Forelimb muscle (tissue), 1 donor: ENCODE measurements at places on chromosomes 5 and 9.

DNA sequence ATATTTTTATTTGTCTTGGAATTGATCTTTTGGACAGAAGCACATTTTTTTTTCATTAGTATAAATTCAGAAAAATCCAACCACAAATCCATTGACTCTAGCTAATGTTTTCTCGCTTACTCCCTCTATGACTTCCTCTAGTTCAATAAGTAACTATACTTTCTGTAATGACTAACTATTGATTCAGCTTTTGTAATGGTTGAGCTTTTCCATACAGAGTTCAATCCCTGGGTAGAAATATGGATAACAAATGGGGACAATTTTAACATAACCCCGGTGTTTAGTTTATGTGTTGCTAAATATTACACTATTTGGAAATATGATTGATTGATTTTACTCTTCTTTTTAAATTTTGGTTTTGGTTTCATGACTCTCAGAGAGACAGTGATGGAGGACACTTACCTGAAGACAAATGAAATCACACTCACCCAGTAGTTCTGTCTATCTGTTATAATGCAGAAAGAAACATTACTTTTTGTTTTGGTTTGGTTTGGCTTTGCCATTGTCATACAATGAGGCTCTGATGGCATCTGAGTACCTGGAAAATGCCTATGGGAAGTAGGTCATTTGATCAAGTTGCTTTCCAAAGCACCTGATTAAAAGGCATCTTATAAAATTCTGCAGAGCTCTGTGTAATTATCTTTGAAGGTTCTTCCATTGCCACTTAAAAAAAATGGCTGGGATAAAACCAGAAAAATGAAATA lies 309.7 kb upstream of the MPDZ start:
- no peak for DNase-seq

- DNase-seq, result no peak
Observed at GRCh38 chr9:89236955-89237573, 58.4 kb upstream of the SHC3 start.

DNA sequence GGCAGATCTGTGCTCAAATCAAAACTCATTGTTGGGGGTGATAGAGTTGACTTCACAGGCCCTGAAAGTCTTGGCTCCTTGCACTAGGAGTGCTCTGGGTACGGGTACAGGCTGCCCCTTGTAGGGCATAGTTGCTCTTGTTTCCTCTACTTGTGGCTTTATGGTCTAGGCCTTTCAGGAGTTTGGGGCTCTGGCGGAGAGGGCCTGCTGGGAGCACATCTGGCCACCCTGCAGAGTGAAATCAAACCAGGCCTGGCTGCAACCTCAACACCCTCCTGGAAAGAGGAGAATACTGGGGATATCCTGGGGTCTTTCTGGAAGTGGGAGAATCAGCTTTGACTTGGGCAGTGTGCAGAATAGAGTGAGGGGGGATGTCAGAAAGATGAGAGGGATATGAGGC lies 1.5 kb downstream of the TGFBI start:
- no peak for DNase-seq

DNA sequence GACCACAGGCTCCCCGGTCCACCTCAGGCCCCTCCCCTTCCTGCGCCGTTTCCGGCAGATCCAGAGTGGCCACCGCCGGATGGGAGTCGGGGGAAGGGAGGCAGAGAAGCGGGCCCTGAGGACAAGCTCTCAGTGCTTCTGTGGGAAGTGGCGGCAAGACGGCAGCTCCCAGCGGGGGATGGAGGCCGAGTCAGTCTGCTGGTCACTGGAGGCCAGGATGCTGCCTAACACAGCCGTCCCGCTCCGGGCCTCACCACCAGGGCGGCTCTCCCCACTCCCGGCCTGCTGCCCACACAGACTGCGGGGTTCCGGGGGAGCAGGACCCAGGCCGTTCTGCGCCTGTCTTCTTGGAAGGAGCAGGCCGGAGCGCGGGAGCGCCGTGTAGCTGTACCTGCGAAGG lies 31.4 kb downstream of the FXN start:
- no peak for DNase-seq
